ENCODE measurements at places on chromosomes 4 and X.

GRCh38 chrX:74536832-74537371, 77.5 kb downstream of the RLIM start:
- DNase-seq: no peak

- no peak for DNase-seq
Measured at GRCh38 chr4:139943277-139943676, 210.7 kb downstream of the MAML3 start.

GRCh38 chr4:40251366-40251765, 54.5 kb downstream of the RHOH start:
- no peak for DNase-seq

GRCh38 chrX:48958635-48959094, 1.3 kb upstream of the OTUD5 start:
- DNase-seq: no peak

- DNase-seq: no peak
Measured at GRCh38 chrX:48648336-48648751, 35.3 kb upstream of the WAS start.

- no peak for DNase-seq
Measured at GRCh38 chr4:6340446-6341015, 70.9 kb downstream of the WFS1 start.

- DNase-seq: no peak
Measured at GRCh38 chrX:16966752-16967448, 20.4 kb downstream of the REPS2 start.

DNA sequence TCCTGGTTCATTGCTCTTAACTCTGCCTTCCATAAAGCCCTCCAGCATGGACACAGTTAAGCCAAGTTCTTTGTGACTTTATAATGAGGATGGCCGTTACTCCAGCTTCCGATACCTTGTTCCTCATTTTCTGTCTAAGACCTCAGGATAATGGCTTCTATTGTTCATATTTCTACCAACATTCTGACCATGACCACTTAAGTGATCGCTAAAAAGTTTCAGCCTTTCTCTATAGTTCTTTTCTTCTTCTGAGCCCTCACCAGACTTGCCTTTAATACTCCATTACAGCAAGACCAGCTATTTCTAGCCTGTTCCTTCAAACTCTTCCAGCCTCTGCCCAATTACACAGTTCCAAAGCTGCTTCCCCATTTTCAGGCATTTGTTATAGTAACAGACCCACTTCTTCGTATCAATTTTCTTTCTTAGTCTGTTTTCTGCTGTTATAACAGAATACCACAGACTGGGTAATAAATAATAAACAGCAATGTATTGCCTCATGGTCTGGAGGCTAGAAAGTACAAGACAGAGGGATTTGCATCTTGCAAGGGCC, 12.3 kb downstream of the RNF175 start:
- no peak for DNase-seq

DNA sequence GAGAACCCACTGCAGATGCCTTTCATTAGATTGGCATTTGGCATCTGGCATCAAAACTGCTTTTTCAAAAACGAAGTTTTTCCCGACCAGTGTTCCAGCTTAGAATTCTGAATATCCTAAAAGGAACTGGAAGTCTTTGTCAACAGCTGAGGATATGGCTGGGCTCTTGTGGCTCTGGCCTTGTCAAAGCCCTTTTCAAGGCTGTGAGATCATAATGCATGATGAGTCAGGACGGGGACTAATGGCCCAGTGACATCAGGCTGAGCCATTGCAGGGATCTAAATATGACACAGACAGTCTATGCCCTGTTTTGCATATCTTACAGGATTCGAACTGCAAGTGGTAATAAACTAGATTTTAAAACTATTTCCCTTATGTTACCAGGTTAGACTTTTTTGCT, 306.4 kb downstream of the PTTG2 start:
- no peak for DNase-seq

DNA sequence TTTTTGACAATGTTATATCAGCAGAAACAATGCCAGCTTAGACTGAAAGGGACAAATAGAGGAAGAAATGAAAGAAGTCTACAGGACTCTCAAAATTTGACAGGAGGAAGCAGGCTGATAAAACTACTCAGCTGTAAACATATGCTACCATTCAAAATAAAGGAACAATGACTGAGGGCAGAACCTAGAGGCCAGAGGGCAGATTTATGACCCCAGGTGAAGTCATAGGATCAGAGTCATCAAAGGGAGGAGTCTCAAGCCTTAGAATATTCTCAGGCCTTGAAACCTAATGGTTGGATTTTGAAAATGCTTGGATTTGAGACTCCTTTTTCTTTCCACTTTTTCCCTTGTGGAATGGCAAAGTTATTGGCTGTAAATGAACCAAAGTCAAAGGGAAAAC, 17.0 kb upstream of the SYTL5 start:
- no peak for DNase-seq

- DNase-seq: no peak
Measured at GRCh38 chr4:23324021-23324690, 565.7 kb downstream of the PPARGC1A start.

- DNase-seq: no peak
Measured at GRCh38 chr4:101843054-101843453, 52.5 kb downstream of the BANK1 start.
